Effector memory CD8-positive, alpha-beta T cell (primary cell): ENCODE measurements at places on chromosomes 2 and 18.

GRCh38 chr18:3463051-3463450 lies 13.1 kb downstream of the TGIF1 start:
- no peak for DNase-seq

- no peak for DNase-seq
Measured at GRCh38 chr2:172783165-172783898, 47.7 kb downstream of the RAPGEF4 start.

GRCh38 chr2:46847185-46847710 lies 68.4 kb downstream of the MCFD2 start:
- DNase-seq: no peak

DNA sequence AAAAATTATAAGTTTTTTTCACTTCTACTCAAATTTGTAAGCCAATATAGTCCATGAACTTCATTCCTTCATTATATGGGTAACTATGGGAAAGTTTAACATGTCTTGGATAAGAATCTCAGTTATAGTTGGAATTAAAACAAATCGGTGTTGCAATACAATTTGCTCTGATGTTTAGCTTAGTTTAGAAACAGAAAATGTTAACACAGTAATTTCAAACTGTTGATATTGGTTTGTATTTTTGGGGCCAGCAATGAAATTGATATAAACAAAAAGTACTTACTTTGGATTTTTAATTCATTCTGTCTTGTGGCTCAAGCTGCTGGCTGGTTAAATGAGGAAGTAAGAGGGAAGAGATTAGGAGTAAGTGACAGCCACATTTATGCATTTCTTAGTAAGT lies 368.5 kb upstream of the NT5C1B start:
- no peak for DNase-seq

DNA sequence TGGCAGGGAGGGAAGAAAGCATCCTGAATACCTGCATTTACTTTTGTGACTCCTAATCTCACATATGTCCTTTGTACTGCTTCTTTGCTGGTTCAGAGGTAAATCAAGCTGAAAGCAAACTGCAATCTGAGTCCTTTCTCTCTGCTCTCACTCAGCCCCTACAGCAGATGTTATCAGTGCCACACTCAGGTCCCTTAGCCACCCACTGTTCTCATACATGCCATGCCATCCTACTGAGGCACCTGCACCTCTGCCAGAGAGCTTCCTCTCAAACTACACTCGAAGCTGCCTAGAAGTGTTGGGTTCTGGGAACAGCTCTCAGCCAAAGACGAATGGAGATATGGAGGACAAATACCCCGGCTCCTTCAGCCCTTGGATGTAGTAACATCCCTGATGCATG lies 244.5 kb downstream of the TXNL1 start:
- no peak for DNase-seq

DNA sequence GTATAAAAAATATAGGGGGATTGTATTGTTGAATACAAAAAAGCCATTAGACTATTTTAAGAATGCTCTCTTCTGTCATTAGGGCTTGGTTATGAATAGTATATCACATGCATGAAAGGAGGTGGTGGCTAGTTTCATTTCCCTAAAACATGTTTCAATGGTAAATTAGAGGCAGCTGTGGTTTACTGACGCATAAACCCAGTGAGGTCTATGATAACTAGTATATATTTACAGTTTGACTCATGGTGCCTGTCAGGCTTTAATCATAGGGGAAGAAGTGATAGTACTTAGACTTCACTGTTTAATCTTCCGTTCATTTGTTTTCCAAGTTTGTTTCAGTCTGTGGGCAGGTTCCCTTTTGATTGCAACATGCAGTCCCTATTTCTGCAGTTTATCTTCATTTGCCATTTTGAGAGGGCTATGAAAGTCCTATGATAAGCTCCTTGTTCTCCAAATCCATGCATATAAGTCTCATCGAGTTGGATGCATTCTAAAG lies 55.1 kb upstream of the MAP4K3 start:
- no peak for DNase-seq

GRCh38 chr2:207328944-207329386 lies 163.2 kb upstream of the KLF7 start:
- no peak for DNase-seq

DNA sequence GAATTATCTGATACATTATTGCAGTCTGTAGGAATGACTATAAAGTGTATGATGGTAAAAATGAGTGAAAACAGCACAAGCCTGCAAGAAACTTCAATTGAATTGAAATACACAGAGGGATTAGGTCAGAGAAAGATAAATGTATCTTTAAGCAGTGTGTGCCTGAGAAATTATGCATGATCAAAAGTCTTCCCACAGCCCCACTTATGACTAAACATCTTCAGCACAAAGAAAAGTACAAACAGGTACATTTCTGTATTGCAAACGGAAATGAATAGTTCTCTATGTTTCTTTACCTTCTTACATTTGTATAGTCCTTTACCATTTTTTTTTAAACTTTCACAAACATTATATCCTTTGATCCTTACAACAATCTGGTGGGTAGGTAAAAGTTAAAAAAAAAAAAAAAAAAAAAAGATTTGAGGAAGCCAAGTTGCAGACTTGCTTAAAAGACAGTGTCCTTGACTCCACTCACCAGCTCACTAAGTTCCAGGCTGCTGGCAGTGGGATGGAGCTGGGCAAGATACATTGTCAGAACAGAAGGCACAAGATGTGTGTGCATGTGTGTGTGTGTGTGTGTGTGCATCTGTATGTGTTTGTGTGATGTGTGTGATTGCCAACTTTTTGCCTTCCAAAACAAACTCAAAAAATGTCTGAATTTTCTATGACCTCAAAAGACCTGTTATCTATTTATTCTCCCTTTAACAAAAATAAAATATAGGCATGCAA lies 423.7 kb upstream of the ACVR2A start:
- DNase-seq: no peak

- no peak for DNase-seq
Measured at GRCh38 chr2:237299906-237300305, 114.1 kb downstream of the COL6A3 start.

DNA sequence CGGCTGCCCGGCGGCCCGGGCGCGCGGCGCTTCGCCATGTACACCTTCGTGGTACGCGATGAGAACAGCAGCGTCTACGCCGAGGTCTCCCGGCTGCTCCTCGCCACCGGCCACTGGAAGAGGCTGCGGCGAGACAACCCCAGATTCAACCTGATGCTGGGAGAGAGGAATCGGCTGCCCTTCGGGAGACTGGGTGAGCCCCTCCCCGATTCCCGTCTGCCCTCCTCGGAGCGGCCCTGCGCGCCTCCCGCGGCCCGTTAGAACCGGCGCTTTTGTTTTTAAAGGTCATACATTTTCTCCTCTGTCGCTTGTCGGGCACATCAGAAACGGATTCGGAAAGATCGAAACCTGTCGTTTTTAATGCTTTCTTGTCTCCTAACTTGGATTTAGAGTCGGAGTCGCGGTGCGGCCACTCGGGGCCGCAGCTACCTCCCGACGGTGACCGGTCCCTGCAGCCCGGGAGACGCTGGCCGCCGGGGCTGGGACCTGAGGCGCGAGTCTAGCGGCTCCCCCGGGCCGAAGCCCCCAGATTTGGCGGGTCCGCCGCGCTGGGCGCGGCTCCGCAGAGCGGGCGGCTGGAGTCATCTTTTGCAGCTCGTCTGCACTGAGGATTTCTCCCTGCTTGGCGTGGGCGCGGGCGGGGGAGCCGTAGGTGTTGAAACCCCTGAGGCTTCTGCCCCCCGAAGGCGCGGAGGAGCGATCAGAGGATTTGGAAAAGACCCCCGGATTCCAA lies 519 bp downstream of the TTL start:
- peak; percentile 15 for DNase-seq

DNA sequence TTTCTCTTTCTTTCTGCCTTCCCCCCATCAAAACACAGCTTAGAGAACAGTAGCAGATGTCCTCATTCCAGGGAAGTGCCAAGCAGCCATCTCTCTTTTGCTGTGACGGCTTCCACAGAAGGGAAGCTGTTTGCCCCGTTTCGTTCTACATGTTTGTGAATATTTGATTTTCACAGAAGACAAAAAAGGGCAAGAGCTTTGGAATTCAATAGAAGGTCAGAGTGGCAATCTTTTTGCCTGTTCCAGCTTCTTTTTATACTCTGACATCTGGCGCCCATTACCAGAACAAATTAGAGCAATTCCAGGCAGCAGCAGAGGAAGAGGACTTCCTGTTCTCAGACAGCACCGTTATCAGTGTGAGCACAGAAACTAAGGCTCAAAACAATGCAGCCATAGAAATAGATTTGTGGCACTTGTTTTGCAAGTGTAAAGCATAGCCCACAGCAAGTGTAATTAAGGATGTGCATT lies 79.0 kb upstream of the CDH19 start:
- DNase-seq: no peak

- no peak for DNase-seq
Measured at GRCh38 chr2:205990104-205990503, 95.9 kb downstream of the INO80D start.

DNA sequence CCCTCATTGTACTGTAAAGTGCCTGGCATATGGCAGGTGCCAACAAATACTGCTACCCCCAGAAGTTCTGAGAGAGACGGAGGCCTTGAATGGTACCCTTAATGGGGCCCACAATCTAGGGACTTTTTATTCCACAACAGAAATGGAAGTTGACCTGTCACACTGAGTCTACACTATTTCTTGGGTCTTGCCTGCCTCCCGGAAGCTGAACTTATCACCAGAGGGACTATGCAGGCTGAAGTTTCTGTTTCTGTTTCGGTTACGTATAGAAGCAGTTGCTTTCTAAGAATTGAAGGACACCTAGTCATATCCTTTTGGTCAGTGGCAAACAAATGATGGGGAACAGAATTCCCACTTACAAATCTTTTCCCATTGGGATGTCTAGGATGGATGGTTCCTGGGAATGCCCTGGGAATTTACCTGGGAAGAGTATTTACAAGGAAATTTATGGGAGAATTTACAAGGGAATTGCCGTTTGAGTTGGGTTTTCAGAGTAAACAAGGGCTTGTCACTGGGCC lies 74.2 kb downstream of the HS1BP3 start:
- DNase-seq: peak; percentile 34
